GM23248 (cell line): ENCODE measurements at places on chromosomes 7 and 10. TPM values are rescaled to one million over a fixed set of nuclear protein-coding genes. Genes with fewer than 3 reads are reported as not detected.
A peak's percentile ranks its signal among the peaks of the same experiment; 100 is the strongest.

The ITIH5 gene
- not detected in 2 replicates for total RNA-seq

The PRLHR gene
- total RNA-seq, result not detected in 2 replicates

The EEPD1 gene
- total RNA-seq, result 5.2 and 13.3 TPM in 2 replicates

DNA sequence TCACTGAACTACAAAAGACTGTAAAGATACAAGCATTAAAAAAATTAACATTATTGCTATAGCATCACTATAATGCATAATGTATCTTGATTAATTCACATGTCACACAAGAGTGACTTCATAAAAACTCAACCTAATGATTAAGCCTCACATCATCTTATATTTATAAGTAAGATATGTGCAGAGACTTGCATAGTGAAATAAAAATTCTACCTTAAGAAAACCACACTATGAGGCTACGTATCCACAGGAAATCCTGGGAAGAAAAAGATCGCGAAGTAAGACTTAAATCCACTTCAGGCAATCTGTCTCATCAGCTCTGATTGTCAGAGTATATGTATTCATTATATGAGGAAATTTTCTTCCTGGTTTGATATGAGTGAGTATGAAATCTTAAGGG, 160.0 kb downstream of the SLC25A13 start:
- no peak for DNase-seq

DNA sequence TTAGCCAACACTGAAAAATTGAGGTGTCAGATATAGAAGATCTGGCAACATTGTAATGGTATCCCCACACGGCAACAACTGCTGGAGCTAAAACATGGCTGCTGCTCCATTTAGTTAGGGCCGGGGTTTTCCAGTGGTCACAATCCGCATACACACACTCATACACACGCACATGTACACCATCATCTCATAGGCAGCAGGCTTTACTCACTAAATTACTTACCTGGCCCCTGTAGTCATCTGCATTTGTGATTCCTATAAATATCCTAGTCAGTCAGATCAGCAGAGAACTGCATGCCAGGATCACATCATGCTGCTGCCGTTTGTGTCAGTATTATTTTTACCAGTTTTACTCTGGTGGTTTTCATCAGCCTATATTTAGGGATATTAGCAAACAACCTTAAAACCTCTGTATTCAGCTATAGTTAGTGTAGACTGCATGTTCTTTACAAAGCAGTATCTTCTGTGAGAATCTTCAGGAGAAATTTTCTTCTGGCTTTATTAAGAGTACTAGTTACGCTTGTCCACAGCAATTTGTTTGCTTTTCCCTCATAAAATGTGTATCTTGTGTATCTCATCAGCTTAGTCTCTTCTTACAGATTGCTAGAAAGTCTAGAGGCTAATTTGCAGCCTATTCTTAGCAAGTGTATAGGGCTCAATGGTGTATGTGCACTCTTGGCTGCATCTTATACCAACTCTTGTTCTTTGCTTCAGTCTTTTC, 38.3 kb upstream of the PTPN12 start:
- DNase-seq, result no peak

DNA sequence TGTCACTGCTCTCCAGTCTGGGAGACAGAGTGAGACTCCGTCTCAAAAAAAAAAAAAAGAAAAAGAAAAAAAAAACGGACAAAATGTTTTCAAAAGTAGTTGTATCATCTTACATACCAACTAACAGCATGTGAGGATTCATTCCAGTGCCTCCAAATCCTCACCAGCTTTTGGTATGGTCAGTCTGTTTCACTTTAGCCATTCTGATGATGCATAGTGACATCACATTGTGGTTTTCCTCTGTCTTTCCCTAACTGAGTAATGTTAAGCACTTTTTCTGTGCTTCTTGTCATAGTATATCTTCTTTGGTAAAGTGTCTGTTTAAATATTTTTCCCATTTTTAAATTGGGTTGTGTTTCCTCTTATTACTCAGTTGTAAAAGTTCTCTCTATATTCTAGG, 251.4 kb upstream of the CTBP2 start:
- peak; percentile 90 for DNase-seq

DNA sequence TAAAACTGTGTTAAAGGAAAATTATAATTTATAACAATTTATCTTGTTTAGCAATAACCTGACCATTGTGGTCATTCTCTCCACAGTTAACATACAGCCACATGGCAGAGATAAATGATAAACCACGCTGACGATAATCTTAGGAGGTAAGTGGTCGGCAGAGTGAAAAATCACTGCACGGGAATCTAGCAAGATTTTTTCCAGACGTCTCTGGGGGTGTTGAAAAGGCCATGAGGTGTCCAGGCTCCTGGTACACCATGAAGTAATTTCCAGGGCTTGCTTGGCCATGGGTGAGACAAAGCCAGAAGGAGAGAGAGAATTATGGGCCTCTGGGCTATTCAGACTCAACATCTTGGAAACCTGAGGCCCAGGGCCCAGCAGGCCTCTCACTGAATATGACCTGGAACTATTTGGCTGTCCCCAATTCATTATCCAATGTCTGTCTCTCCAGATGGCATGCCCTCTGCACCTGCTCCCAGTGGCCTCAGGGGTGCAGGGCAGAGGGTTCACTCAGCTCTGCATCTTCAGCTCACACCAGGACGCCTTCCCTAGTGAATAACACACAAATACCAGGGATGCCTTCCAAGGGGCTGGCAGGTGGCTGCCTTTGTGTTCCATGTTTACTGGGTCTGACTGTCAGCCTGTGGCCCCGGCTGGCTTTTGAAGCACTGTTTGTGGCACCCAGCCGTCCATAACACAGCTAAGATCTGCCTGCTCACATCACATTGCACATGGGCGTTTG, 590.4 kb upstream of the PFKP start:
- no peak for DNase-seq

DNA sequence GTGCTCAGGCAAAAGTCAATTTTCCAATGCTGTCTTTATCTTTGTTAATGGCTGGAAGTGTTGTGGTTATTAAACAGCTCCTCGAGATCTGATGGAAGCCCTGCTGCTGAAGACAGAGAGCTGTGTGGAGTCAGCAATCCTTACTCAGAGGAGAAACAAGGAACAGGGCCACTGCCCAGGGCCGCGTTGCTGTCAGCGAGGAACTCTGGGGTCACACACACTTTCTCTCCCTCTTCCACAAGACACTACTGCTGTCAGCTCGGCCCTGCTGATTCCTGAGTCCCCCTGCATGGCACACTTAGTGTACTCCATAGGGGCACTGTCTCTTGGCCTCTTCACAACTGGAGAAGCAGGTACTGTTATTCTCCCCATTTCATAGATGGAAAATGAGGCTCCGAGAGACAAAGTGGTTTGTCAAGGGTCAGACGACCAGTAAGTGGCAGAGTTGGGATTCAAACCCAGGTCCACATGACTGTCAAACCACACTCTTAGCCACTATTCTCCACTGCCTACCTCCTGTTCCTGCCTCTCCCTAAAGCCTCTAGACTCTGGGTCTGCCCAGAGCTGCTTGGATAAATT, 29.3 kb upstream of the PDCD4 start:
- no peak for DNase-seq

DNA sequence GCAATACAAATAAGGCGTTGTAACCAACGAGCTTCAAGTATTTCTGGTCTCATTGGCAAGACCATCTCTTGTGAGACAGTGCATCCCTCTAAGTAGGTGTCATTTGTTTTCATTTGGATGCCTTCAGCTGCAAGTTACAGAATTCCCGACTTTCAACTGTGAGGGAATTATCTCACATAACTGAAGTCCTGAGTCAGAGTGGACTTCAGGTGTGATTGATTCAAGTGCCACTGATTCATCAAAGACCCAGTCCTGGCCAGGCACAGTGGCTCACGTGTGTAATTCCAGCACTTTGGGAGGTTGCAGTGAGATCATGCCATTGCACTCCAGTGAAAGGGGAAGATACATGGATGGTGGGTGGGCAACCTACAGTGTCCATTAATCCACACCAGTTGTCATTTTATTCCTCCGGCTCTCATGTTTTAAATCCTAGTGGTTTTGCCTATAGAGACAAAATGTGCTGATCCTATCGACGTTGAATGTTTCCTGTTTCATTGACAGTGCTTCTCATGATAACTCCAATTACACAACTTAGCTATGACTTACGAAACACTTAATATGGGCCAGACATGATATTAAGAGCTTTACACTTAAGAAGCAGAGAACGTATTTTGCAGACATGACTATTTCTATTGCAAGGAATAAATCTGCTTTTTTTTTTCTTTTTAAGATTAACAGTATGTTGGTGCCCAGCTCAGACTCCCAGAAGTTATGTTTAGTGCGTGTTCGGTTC, 268.0 kb downstream of the FRMD4A start:
- peak; percentile 52 for DNase-seq
